Neural crest cell (in vitro differentiated cells): ENCODE measurements at places on chromosomes 16 and 17. TPM values are rescaled to one million over a fixed set of nuclear protein-coding genes. Genes with fewer than 3 reads are reported as not detected.

DNA sequence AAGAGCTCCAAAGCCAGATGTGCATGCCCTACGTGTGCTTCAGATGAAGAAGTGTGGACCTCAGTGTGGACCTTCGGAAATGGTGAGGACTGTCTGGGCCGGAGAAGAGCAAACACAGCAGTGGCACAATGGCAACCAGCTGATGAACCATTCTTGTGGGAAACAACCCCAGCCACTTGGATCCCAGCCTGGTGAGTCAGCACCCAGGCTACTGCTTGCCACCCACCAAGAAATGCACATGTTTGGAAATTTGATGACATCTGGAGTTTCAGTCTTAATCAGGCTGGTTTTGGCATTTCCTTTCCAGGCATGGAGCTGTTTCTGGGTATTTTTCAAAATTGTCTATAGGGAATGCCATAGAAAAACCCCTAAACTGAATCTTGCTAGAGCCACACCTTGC lies 42.7 kb downstream of the DYNLRB2 start:
- no peak for DNase-seq
- H3K27me3 ChIP-seq, result peaks cover 39% of the 10 kb centered on the region
- no peaks in the 10 kb centered on the region for H3K4me1 ChIP-seq

- H3K27me3 ChIP-seq, result no peaks in the 10 kb centered on the region
- H3K4me3 ChIP-seq, result peak within 1 kb of the TSS; percentile 57
- H3K36me3 ChIP-seq, result no peaks in the 10 kb centered on the region
- H3K27ac ChIP-seq, result peak within 1 kb of the TSS; percentile 99
Observed at GRCh38 chr16:57694725-57695679, at the start of gene DRC7. Gene DRC7 (plus strand): TSS chr16:57694806. CDS start chr16:57697950, 3,144 bp downstream.

DNA sequence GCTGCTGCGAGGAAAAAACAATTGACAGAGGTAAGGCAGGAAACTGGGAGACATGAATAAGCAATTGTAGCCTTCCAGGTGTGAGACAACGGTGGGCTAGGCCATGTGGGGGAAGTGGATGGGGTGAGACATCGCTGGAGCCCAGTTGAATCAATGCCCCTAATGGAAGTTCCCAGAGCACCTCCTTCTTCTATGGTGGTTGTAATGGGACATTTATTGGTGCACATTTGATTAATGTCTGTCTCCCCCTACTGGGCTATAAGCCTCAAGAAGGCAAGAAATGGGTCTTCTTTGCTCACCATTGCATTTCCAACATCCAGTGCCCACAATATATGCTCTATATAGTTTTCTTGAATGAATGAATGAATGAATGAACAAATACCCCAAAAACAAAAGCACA lies 22.7 kb upstream of the CD300E start:
- H3K27me3 ChIP-seq, result peaks cover 90% of the 10 kb centered on the region
- H3K36me3 ChIP-seq, result no peaks in the 10 kb centered on the region
- peak overlapping the region; percentile 57 for H3K27ac ChIP-seq

DNA sequence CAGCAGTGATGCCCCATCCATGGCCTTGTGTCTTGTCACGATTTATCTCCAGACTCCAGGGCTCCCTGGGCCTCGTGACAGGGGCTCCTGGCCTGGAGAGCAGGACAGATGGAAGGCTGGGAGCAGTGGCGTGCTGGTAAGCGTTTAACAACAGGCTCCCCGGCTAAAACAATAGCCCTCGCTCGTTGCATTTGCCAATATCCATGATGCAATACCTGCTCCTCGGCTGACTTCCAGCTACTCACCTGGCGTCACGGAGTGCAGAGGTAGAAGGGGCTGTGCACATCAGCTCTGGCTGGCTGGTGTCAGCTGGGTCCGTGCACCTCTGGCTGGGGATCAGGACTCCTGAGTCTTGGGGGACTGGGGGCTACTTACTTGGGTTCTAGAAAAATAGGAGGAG lies 1.5 kb upstream of the BICDL2 start:
- peaks cover 95% of the 10 kb centered on the region for H3K27me3 ChIP-seq
- H3K4me3 ChIP-seq, result no peak overlapping the region
- no peak overlapping the region for H3K27ac ChIP-seq
- no peaks in the 10 kb centered on the region for H3K36me3 ChIP-seq
- no peaks in the 10 kb centered on the region for H3K4me1 ChIP-seq

GRCh38 chr17:77723071-77723908 lies 235.2 kb upstream of the TNRC6C start:
- DNase-seq, result no peak
- H3K36me3 ChIP-seq, result no peaks in the 10 kb centered on the region
- H3K27me3 ChIP-seq, result peaks cover 3% of the 10 kb centered on the region

GRCh38 chr16:80824623-80825364 lies 20.4 kb upstream of the CDYL2 start:
- no peak overlapping the region for H3K27ac ChIP-seq
- peak; percentile 8 for DNase-seq
- no peaks in the 10 kb centered on the region for H3K36me3 ChIP-seq
- no peak overlapping the region for H3K4me3 ChIP-seq

DNA sequence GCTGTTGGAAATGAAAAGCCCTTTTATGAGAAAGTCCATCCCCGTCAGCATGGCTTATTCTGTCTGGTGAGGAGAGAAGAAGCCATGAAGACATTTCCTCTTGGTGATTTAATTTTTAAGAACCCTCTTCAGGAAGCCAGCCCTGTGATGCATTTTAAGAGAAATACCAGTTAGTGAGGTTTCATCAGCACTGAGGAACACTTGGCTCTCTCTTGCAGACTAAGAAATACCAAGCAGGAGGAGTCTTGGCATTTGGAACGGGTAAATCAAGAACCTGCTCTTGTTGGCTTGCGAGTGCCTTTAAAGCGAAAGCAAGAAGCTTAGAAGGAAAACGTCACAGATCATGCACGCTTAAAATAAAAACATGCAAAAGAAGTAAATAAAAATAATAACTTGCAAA lies 17.5 kb downstream of the RAB11FIP3 start:
- peaks cover 25% of the 10 kb centered on the region for H3K4me1 ChIP-seq
- no peak for DNase-seq
- no peak overlapping the region for H3K4me3 ChIP-seq
- H3K36me3 ChIP-seq, result peaks cover 5% of the 10 kb centered on the region

DNA sequence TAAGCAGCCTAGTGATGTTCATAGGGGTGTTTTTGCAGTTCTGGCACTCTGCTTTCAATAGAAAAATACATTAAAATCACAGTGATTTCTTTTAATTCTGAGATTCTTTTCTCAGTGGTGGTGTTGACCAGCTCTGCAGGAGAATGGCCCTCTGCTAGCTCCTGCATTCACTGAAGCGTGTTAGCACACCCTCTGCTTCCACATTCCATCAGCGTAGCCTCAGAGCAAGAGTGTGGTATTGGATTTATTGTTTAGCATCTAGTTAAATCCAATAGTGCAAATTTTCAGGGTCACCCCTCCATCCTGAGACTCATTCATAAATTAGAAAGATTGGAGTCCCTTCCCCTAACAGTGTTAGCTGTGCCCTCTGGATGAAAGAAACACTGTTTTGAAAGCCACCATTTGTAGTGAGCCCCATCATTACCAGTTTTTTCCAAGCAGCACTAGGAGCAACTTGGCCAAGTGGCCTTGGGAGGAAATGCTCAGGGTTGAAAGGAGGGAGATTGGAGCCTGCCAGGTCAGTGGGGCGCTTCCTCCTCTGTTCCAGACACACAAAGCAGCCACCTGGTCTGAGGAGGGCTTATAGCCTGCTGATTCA lies 45.7 kb downstream of the B9D1 start:
- H3K27me3 ChIP-seq, result no peaks in the 10 kb centered on the region
- H3K4me1 ChIP-seq, result peaks cover 44% of the 10 kb centered on the region
- DNase-seq, result no peak
- peak overlapping the region; percentile 94 for H3K27ac ChIP-seq
- H3K4me3 ChIP-seq, result peak overlapping the region; percentile 74
- H3K36me3 ChIP-seq, result peaks cover 11% of the 10 kb centered on the region

DNA sequence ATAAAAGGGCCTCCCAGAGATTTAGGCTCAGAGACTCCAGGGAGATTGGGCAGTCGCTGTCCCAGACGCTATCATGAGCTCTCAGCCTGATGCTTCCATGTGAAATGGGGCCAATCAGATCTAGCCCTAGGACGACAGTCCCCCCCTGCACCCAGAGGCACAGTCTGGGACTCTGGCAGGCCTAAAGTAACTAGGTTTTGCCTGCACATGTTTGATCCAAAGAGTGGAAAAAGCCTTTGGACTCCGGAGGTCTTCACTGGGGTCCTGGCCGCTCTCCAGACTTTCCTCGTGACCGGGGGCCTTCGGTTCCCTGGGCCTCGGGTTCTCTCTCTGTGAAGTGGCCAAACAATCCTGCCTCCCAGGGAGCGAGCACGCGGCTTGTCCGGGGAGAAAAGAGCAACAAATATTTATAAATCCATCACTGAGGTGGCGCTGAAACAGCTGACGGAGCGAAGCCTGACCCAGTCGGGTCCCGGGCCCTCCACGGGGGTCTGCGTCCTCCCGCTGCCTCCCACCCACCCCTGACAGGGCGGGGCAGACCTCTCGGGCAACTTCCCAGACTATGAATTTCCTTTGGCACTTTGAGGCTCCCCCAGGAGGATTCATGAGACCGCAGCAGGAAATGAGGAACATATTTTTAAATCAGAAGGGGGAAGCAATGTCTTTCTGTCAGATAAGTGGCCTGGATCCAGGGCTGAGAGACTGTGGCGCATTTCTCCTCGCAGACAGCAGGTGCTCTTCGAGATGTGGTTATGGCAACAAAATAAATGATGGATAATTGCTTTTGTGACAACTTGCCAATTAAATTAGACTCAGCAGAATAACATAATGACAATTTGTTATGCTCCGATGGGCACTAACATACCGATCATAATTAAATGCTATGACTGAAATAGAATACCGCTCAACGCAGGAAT lies 38.9 kb downstream of the MRPS23 start:
- no peaks in the 10 kb centered on the region for H3K36me3 ChIP-seq
- H3K27me3 ChIP-seq, result no peaks in the 10 kb centered on the region
- H3K27ac ChIP-seq, result peak overlapping the region; percentile 24
- DNase-seq, result no peak
- H3K4me3 ChIP-seq, result peak overlapping the region; percentile 38

- no peak for DNase-seq
- no peaks in the 10 kb centered on the region for H3K36me3 ChIP-seq
- no peak overlapping the region for H3K27ac ChIP-seq
- no peak overlapping the region for H3K4me3 ChIP-seq
Observed at GRCh38 chr16:68455631-68456030, 7.3 kb upstream of the SMPD3 start.

DNA sequence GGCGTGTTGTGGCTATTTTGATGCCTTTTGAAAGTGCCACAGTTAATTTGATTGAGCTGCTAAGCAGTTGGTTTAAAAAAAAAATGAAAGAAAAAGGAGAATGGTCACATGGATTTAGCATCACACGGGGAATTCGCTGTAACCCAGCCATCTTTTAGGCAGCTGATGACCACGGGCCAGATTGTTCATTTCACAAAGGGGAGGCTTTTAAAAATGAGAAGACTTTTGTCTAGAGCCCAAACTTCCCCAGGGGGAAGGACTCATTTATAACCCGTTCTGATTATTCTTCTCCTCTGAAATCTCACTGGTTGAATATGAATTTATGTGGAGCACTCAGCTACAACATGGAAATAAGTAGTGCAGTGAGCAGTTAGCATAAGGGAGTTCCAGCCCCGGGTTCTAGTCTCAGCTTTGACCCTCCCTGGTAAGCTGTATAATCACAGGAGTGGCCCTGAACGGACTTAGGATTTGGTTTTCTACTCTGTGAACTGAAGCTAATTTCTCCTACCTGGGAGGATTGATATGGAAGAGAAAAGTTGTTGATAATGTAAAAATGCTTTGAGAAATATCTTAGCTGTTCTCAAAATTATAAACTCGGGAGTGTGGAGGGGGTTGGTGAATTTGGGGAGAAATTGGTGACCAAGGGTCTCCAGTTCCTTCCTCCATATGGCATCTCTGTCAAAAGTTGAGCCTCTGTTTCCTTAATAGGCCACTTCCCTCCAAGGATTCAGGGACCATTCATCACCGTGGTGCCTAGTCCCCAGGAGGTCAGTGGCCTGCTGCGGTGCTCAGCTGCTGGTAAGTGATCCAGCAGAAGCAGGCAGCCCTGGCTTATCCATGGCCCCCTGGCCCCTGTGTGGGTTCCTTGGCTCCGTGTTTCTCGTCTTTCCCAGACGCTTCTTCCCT lies 76.4 kb upstream of the TBX2 start:
- peak overlapping the region; percentile 54 for H3K4me3 ChIP-seq
- DNase-seq, result no peak
- peaks cover 68% of the 10 kb centered on the region for H3K4me1 ChIP-seq
- no peaks in the 10 kb centered on the region for H3K36me3 ChIP-seq

- H3K27ac ChIP-seq, result no peak overlapping the region
- no peaks in the 10 kb centered on the region for H3K36me3 ChIP-seq
- H3K27me3 ChIP-seq, result no peaks in the 10 kb centered on the region
- peaks cover 28% of the 10 kb centered on the region for H3K4me1 ChIP-seq
Observed at GRCh38 chr16:57809276-57810196, 7.2 kb upstream of the KIFC3 start.

- H3K36me3 ChIP-seq, result peaks cover 8% of the 10 kb centered on the region
- no peak overlapping the region for H3K27ac ChIP-seq
- peak overlapping the region; percentile 38 for H3K4me3 ChIP-seq
Observed at GRCh38 chr16:70577256-70577698, 53.7 kb downstream of the SF3B3 start.

KRT33A gene
- not detected in 2 replicates for total RNA-seq

RASD1 gene
- total RNA-seq, result 8.0 and 8.3 TPM in 2 replicates

GRAP gene
- total RNA-seq, result 2.1 and 2.8 TPM in 2 replicates

FOXJ1 gene
- 4.3 and 4.5 TPM in 2 replicates for total RNA-seq
